ENCODE measurements at places on chromosomes 6 and 20.

GRCh38 chr6:110699780-110700179 is 115.5 kb downstream of the CDK19 start:
- no peak for DNase-seq

GRCh38 chr20:23143986-23144690 is 58.0 kb upstream of the CD93 start:
- DNase-seq: no peak

DNA sequence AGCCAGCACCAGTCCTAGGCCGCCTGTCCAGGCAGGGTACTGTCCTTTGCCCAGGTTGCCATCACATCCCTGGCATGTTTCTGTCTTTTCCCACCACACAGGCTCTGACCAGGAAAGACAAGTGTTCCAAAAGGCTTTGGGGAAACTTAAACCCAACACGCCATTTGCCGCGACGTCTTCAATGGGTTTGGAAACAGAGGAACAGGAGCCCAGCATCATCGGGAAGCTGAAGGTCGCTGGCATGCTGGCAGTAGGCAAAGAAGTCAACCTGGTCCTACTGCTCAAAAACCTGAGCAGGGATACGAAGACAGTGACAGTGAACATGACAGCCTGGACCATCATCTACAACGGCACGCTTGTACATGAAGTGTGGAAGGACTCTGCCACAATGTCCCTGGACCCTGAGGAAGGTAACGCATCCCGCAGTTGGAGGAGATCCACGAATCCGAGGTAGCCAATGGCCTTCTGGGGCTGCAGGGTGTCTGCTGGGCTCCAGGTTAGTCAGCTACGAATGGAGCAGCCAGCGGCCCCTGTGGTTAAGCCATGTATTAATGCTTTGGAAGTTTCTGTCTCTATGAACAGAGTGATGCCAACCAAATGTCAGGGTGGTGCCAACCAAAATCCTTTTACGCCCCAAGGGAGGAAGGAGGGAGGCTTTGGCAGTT is 36.2 kb downstream of the TGM3 start:
- no peak for DNase-seq

GRCh38 chr6:160667639-160668481 is 3.8 kb upstream of the LPA start:
- DNase-seq: no peak

GRCh38 chr6:160457823-160458222 is 109.6 kb downstream of the SLC22A3 start:
- DNase-seq: no peak

DNA sequence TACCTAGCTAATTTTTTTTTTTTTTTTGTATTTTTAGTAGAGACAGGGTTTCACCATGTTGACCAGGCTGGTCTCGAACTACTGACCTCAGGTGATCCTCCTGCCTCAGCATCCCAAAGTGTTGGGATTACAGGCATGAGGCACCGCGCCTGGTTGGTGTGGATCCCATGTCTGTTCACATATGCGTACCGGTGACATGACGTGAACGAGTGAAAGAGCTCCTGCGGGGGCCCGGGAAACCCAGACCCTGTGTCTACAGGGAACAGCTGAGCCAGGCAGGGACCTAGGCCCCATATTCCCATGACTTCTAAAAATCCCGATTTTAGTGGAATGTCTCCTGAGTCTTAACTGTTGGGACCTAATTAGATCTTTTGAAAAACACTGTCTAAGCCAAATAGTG is 33.1 kb downstream of the VSTM2L start:
- no peak for DNase-seq

GRCh38 chr6:88982720-88983119 is 19.3 kb upstream of the RNGTT start:
- peak; percentile 66 for DNase-seq

GRCh38 chr6:36124881-36125280 is 5.4 kb upstream of the MAPK13 start:
- DNase-seq: no peak

DNA sequence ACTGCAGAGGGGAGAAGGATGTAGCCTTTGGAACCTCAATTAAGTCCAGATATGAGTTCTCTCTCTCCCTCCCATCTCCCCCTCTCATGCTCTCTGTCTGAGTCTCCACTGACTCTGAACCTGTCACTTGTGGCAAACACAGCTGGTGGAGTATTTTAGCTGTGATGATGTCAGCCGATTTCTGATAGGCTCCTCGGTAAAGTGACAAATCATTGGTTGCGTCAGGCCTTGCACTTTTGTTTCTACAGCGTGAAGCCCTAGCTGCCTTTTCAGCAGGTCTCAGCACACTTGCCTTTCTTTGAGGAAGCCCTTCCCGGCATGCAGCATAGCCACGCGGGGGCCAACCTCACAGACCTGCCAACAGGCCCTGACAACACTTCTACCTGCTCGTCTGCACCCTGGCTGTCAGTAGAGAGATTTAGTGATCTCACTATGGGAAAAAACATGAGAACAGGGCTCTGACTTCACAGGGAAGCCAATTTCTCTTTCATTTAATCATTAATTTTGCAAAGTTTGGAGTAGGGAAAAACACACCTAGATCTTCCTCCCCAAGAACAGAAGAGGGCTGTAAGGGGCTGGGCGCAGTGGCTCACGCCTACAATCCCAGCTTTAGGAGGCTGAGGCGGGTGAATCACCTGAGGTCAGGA is 84.4 kb downstream of the GMPR start:
- DNase-seq: no peak

- DNase-seq: no peak
These were observed 59.7 kb upstream of the SNX9 start for GRCh38 chr6:157763129-157763903.

GRCh38 chr6:79246891-79247290 is 12.4 kb upstream of the HMGN3 start:
- no peak for DNase-seq

DNA sequence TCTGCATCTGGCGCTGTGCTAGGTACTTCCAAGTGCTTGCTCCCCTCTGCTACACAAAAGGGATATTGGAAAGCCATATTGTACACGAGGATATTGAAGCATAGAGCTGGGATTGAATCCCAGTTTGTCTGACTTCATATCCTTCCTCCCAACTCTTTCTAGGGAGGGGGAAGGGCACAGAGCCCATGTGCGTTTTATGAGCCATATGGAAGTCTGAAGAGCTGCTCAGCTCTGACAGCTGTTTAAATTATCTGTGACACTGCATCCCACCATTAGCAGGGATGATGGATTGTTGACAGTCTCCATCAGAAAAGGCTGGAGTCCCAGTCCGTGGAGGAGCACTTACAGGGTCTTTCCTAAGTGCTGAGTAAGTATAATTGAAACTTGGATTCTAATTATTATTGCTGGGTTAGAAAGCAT is 18.4 kb downstream of the TIAM2 start:
- no peak for DNase-seq

DNA sequence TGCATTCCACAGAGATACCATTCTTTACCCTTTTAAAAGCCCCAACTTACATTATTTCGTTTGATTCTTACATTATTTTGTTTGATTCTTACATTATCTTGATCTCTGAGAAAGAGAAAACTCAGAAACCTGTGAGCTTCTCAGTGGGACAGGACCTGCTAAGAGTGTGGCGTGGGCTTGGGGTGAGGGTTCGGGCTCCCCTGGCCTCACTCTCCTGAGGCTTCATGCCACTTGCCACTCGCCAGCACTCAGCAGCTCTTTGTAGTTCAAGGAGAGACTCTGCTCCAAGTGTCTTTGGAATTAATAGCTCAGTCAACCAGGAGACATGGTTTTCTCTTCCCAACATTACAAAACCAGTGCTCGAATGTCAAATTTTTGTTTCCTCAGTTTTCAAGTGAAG is 132.4 kb upstream of the RGS17 start:
- no peak for DNase-seq

DNA sequence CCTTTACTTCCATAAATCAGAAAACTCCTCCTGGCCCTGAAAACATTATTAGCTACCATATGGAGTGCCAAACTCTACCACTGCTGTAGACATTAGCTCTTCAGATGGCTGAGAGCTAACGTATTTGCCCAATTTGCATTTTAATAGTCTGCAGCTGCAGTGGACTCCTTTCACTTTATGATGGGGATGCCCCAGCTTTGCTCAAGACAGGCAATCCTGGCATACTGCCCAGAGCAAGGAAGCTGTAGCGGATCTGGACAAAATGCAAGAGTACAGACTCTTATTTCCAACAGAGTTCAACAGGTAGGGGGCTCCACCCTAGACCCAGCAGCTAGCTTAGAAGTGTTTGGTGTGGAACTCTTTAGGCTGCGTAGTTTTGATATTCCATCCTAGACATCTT is 246.7 kb downstream of the FOXC1 start:
- DNase-seq: peak; percentile 68

DNA sequence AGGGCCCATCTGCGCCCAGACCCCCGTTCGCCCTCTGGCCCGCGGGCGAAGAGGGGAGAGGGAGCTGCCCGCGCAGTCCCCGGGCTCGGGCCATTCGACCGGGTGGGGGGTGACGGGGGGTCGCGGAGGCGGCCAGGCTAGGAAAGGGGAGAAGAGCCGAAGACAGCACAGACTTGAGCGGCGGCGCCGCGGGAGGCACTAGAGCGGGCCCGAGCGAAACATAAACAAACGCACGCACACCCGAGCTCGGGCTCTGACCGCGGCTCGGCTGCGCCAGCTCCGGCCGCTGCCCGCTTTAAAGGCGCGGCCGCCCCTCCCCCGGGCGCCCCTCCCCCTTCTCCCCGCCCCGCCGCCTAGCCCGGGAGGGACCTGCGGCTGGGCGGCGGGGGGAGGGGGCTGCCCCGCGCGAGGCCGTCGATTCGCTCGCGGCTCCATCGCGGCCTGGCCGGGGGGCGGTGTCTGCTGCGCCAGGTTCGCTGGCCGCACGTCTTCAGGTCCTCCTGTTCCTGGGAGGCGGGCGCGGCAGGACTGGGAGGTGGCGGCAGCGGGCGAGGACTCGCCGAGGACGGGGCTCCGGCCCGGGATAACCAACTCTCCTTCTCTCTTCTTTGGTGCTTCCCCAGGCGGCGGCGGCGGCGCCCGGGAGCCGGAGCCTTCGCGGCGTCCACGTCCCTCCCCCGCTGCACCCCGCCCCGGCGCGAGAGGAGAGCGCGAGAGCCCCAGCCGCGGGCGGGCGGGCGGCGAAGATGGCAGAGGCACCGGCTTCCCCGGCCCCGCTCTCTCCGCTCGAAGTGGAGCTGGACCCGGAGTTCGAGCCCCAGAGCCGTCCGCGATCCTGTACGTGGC is at the start of gene FOXO3:
Gene FOXO3, plus strand, starts transcription at position 455 of the 846 bp plus-strand sequence. Its CDS starts 292 bp downstream, at position 747.
- DNase-seq: no peak

- no peak for DNase-seq
These were observed 165.9 kb downstream of the JARID2 start for GRCh38 chr6:15411766-15412165.

- no peak for DNase-seq
These were observed 166.1 kb downstream of the CDKAL1 start for GRCh38 chr6:20700375-20700774.

GRCh38 chr20:40370800-40371199 is 318.2 kb downstream of the MAFB start:
- no peak for DNase-seq

DNA sequence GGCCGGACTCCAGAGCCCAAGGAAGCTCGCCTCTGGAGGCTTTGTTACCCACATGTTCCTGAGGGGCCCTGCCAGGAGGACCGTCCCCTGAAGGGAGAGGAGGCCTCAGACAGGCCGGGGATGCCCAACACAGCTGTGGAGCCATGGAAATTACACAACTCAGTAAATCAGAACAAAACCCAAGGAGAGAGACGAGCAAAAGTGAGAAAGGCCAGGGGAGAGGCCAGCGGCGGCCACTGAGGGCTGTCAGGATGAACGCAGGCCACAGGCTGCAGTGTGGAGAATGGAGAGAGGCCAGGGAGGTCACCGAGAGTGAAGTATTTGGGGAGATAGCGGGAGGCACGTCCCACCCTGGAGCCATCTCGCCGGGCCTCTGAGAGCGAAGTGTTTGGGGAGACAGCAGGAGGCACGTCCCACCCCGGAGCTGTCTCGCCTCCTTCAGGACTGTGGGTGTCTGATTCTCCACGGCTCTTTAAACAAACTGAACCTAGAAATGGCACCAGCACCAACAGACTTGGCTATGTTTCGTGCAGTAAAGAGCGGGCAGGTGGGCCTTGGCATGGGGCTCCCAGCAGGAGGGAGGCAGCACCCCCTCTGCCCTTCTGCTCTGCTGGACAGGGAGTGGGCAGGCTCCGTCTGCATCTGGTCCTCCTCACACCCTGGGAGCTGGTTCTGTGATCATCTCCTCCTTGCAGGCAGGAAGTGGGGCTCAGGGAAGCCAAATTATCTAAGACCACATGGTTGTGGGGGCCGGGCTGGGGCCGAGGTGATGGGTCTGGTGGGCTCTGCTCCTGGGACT is 91.0 kb downstream of the YTHDF1 start:
- DNase-seq: no peak

DNA sequence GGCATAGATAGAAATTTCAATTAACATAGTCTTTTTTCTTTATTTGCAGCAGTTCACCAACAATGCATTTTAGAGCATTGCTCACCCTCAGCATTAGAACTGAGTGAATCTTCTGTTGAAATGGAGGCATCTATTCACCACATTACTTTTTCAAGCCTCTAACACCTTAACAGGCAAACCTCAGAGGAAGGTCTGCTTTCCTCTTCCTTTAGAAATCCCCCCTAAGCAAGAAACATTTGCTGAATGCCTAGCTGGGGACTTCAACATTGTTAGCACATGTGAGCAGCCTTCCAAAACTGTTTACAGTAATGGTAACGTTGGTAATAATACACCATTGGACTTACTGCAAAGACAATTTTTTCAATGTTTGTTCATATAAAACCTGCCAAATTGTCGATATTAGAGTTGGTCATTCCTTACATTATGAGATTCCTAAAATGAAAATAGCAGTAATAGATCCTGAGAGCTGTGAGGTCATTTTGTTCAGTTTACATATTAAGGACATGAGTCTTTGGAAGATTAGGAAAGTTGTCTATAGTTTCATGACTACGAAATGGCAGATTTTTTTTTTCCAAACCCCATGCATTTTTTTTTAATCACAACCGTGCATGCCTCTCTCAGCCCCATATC is 20.6 kb upstream of the AKIRIN2 start:
- DNase-seq: no peak

DNA sequence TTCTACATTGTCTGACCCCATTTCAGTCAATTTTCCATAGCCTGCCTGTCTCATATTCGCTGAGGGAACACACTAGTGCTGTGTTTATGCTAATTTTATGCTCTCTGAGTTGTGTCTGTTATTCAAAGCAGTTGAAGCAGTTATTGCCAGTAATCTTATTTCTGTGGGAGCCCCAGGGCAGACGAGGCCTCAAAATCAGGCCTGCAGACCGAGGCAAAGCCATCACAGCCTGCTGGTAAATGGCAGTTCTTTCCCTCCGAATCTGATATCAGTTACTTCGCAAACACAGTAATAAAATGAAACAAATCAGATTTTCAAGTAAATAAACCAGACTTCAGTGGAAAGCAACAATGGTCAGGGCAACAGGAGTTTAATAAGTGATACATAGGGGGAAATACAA is 508.4 kb downstream of the PKHD1 start:
- peak; percentile 44 for DNase-seq

DNA sequence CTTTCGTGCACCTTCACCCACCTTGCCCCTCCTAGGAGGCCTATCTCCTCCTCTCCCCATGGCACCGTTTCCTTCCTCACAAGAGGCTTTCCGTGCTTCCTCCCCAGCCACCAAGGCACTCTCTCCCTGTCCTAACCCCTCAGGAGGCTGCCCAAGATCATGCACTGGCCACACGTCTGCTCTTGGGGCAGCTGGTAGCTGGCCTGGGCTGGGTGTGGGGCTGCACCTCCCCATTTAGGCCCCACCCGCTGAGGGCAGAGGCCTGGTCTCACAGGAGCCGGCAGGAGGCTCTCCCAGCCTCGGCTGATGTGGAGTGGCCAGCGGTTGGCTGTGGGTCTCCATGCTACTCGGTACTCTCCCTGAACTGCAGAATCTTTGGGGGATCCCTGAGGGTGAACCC is 13.6 kb downstream of the NOL4L start:
- no peak for DNase-seq

Measured in SK-N-MC (cell line).